ENCODE measurements at places on chromosomes 1 and 21. TPM values are rescaled to one million over a fixed set of nuclear protein-coding genes. Genes with fewer than 3 reads are reported as not detected.

The KANK4 gene
- total RNA-seq = not detected

The SPRR5 gene
- not detected for total RNA-seq

The OR2T35 gene
- total RNA-seq = not detected

The OVAAL gene
- total RNA-seq = not detected

The TGFB2 gene
- total RNA-seq = not detected

The FAF1 gene
- total RNA-seq = 65.3 TPM

The VSIG8 gene
- not detected for total RNA-seq

The ACAP3 gene
- total RNA-seq = 50.1 TPM

The BCAR3 gene
- total RNA-seq = 9.4 TPM

The HSD11B1 gene
- 8.2 TPM for total RNA-seq

The SLC44A3 gene
- not detected for total RNA-seq

The NEK2 gene
- 21.8 TPM for total RNA-seq

The TNFRSF4 gene
- 441 TPM for total RNA-seq

The MAGI3 gene
- total RNA-seq = 4.1 TPM

The TMEM51 gene
- 0.11 TPM for total RNA-seq

The CYP4B1 gene
- total RNA-seq = not detected

The NBPF19 gene
- total RNA-seq = 20.3 TPM

The MOV10 gene
- 68.1 TPM for total RNA-seq

The GJA9 gene
- total RNA-seq = not detected

The RNU1-1 gene
- 2,033 TPM for total RNA-seq

The CHIT1 gene
- 0.34 TPM for total RNA-seq

The MCOLN2 gene
- 142 TPM for total RNA-seq

The MYOG gene
- total RNA-seq = not detected

The LCE1A gene
- not detected for total RNA-seq

The DONSON gene
- 41.7 TPM for total RNA-seq

The IL12RB2 gene
- 108 TPM for total RNA-seq

The C1orf226 gene
- total RNA-seq = 0.05 TPM

The MARK1 gene
- not detected for total RNA-seq

The TAS1R1 gene
- total RNA-seq = not detected

The MROH7 gene
- total RNA-seq = 0.16 TPM

The PRDM16 gene
- not detected for total RNA-seq

The YOD1 gene
- total RNA-seq = 8.1 TPM

The ANKRD45 gene
- total RNA-seq = not detected

The GRIK1 gene
- total RNA-seq = not detected

The ADAMTSL4 gene
- 2.9 TPM for total RNA-seq

The SIPA1L2 gene
- 3.4 TPM for total RNA-seq

The CHRM3 gene
- not detected for total RNA-seq

The SLAMF9 gene
- total RNA-seq = not detected

The CNR2 gene
- total RNA-seq = 0.05 TPM

The JUN gene
- total RNA-seq = 29.5 TPM

The CD84 gene
- 14.9 TPM for total RNA-seq

The WNT3A gene
- total RNA-seq = not detected

The GSTM1 gene
- 112 TPM for total RNA-seq

The TRIM67 gene
- not detected for total RNA-seq

The B3GALT6 gene
- 35.8 TPM for total RNA-seq

The DMBX1 gene
- not detected for total RNA-seq

The AIDA gene
- 41.9 TPM for total RNA-seq

The SPRR2E gene
- not detected for total RNA-seq

The SYCP1 gene
- total RNA-seq = not detected

The ECM1 gene
- 1.6 TPM for total RNA-seq

The PHLDA3 gene
- total RNA-seq = 9.2 TPM

The PPIH gene
- total RNA-seq = 78.7 TPM

The OR4F29 gene
- not detected for total RNA-seq
